ENCODE measurements at places on chromosomes 16 and 17. TPM values are rescaled to one million over a fixed set of nuclear protein-coding genes. Genes with fewer than 3 reads are reported as not detected.

DNA sequence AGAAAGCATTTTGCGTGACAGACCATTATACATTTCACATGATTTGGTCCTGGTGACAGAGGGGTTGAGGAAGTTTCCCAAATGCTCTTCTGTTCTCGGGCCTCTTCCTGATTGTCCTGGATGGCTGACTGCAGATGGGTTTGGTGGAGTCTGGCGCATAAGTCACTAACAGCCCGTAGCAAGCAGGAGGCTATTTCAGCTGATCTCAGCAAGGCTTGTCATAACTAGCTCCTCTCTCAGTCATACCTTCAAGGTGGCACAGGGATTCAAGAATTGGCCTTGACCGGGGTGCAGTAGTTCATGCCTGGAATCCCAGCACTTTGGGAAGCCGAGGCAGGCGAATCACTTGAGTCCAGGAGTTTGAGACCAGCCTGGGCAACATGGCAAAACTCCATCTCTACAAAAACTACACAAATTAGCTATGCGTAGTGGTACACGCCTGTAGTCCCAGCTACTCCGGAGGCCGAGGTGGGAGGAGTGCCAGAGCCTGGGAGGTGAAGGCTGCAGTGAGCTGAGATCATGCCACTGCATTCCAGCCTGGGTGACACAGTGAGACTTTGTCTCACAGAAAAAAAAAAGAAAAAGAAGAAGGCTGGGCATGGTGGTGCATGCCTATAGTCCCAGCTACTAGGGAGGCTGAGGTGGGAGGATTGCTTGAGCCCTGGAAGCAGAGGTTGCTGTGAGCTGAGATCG, 68.9 kb upstream of the HAS3 start:
- no peak for DNase-seq

DNA sequence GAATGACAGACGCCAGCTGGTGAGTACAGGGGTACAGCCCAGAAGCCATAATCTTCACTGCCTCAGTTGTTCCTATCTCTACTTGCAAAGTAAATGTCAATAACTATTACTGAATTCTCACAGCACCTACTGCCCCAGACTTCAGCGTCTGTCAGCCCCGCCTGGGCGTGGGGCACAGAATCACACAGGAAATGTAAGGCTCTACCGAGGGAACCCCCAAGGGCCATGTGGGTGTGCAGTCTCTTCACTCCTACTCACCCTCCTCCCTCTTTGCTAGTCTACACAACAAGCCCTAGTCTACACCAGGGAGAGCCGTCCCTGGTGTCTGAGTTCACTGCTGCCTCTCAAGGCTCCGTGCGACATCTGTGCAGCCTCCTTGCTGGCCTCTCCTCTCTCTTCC, 4.5 kb downstream of the NPTX1 start:
- DNase-seq, result no peak

DNA sequence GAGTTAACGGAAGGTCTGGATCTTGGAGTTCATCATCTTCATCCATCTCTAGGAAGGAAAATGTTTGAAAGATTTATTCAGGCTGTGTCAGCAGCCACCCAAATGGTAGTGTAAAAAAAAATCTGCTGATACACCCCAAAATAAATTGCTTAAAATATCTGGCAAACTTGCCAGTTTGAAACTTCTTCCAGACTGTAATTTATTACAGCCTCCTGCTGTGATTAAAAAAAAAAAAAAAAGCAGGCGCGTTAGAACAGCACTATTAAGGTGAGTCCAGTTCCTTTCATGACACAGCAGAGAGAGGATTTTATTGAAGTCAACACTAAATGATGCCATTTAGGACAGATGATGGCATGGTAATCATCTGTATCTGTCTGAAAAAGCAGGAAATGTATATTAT, 140.6 kb upstream of the CORO6 start:
- no peak for DNase-seq

- no peak for DNase-seq
Measured at GRCh38 chr17:52606098-52606497, 447.6 kb upstream of the CA10 start.

GRCh38 chr16:56767024-56767423, 37.1 kb downstream of the NUP93 start:
- DNase-seq, result no peak

- DNase-seq, result no peak
Measured at GRCh38 chr17:28940675-28941074, 10.6 kb downstream of the PHF12 start.

- no peak for DNase-seq
Measured at GRCh38 chr16:51327001-51327400, 175.9 kb upstream of the SALL1 start.

DNA sequence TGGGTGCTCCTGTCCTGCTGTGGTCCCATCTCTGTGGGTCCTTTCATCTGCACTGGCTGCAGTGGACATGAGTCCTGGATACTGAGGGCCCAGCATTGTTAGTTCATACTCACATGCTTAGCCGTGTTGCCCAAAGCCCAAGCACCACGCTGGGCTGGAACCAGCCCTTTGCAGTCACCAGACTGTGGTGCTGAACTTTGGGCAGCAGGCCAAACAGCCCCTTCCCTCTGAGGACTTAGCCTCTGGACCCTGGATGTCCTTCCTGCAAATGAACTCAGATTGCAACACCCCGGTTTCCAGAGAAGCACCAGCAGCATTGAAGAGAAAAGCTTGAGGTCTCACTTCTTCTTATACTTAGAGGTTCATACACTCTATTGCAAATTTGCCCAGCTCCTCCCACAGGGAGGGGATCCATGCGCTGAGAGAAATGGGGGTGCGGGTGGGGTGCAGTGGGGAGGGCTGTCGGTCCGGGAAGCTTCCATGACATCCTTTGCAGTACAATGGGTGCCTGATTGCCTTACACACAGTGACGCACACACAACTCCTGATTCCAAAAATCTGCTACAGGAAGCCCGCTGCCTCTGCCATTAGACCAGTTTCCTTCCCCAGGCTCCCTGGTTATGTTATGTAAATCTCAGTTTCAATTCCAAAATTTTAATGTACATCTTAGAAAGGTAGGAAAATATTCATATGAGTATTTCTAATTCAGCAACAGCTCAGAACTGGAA, 65.8 kb downstream of the RGS9 start:
- no peak for DNase-seq

DNA sequence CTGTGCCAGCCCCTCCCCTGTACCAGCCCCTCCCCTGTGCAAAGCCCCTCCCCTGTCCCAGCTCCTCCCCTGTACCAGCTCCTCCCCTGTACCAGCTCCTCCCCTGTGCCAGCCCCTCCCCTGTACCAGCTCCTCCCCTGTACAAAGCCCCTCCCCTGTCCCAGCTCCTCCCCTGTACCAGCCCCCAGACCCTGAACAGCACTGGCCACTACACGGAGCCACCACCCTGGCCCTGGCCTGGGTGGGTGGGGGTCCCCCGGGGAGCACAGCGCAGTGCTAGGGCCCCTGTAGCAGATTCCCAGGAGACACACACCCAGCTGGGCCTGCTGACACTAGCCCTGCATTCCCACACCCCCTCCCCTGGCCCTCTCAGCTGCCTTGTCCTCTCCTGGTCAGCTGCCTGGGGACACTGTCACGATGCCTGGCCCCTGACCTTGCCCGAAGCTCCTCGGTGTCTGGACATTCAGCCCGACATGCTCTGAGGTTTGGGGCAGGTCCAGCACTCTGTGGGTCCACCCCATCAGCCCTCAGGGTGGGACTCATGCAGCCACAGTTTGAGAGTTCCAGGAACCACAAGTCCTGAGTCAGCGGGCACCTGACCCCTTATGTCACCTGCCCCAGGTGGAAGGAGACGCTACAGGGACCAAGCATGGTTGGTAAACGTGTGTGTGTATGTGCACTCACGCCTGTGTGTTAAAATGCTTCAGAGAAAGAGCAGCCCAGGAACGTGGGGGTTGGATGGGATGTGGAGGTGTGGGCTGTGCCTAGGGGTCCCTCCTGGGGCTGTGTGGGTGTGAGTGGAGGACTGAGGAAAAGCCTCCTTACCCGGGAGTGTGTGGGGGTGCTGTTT, 114.2 kb downstream of the METRNL start:
- DNase-seq, result peak; percentile 78

GRCh38 chr17:32590974-32591373, 104.2 kb downstream of the CDK5R1 start:
- DNase-seq, result no peak

DNA sequence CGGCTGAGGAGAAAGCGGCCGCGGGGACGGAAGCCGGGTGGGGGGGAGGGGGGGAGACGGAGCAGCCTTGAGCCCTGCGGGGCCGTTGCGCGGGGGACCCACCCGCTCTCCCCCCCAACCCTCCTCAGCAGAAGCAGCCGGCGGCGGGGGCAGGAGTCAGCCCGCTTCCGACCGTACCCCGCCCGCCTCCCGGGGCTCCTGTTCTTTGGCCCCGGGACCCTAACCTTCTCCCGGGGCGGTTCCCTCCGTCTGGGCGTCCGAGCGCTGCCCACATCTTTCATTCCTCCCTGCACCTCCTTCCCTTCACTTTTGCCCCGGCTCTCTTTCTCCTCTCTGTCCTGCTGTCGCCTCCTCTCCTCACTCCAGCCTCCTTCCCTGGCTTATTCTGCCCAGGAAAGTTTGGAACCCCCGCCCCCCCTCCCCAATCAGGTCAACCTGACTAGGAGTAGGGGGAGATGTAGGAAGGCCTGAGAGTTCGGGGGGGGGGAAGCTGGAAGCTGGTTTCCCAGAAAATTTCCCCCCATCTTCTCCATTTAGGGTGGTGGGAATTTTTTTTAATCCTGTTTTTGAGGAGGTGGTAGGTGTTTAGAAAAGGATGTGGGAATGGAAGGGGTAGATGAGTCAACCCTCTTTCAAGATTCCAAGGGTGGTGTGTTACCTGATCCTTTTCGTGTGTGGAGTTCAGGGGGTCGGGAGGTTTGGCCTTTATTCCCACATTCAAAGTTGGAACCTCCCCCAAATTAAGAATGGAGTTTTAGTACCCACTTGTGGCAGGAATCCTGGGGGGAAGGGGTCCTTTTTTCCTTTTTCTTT, 427 bp upstream of the NLK start:
- no peak for DNase-seq

DNA sequence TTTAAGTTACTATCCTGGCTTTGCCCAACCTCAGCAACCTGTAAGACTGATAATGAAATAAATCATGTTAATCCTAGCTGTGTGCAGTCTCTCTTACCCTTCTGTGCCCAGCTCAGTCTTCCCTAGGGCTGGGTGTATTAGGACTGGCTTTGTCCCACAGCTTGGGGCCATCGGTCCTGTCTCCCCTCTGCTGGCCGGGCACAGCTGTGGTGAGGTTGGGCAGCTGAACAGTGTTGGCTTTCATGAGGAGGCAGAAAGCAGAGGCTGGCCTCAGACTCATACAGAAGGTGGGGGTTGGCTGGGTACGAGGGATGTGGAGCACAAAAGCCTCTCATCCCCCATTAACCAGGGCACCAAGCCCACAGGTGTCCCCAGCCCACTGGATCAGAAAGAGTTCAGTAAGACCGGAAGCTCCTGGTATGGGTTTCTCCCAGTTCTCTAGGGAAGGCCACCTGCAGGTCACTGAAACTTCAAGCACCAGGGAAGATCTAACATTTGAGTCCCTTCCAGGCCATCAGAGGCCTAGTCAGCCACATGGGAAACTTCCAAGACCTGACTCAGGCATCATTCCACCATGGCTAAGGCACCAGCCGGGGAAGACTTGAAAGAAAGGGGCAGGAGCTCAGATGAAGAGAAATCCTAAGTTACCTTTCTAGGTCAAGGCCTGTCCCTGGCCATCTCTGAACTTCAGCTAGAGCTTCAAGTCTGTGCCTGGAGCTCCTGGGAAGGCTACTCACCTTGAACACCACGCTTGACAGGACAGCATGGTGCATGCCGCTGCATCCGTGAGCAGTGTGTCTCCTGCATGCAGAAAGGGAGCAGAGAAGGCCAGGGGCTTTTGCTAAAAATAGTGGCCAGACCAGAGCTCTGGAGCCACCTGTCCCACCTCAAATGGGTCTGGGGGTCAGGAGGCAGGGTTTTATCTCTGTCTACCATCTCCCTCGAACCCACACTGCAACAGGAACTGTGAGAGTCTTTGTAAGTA, 8.8 kb downstream of the CNP start:
- DNase-seq, result no peak

- DNase-seq, result no peak
Measured at GRCh38 chr17:8799570-8800212, 526 bp upstream of the MFSD6L start.

DNA sequence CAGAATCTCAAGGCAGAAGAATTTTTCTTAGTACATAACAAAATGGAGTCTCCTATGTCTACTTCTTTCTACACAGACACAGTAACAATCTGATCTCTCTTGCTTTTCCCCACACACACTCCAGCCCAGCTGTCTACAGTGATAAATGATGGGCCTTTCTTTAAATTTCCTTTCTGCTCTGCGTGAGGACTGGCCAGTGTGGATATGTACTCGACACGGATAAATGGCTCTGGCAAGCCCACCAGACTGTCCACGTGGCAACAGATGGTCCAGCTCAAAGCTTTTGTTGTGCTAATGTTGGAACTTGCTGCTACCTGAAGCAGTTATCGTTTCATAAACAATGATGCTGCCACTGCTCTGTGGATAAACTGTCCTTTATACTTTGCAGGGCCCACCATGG, 410.7 kb downstream of the TMEM114 start:
- DNase-seq, result no peak

DNA sequence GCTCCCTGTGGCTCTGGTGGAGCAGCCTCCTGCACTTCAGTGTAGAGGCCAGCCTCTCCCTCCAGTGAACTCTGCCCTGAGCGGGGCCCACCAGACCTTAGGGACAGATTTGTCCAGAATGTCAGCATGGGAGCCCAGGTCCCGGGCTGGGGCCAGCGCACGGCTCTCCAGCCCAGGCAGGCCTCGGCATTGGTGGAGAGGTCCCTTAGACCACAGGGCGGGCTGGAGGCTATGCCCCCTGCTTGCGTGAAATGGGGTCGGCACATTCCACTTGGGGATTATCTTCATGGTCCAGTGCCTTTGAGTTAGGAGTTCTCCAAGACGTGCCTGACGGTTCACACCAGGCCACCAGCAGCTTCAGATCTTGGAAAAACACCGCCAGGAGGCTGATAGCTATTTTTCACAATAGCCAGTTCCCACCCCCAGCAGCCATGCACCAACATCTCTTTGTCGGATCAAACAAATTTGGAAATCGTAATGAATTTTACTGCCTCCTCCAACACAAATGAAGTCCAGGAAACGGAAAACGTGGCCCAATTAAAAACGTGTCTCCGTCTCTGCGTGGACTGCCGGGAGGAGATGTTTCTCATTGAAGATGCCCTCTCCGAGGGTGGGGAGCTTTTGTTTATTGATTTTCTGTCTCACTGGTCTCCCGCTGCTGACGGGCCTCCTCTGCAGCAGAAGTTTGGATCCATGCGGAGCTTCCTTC, 110.0 kb upstream of the CIBAR2 start:
- no peak for DNase-seq

DNA sequence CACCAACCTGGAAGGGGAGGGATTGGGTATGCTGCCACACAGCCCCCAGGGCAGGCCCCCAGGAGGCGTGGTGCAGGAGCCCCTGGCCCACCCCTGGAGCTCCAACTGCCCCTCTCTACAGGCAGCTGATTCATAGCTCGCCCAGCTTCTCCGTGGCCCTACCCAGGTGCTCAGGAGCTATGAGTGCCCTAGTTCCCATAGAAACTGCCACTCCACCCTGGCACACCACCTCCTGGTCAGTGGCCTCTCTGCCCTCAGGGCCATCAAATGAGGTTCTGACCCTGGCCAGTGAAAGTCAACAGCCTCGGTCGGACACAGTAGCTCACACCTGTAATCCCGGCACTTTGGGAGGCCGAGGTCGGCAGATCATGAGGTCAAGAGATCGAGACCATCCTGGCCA, 18.0 kb downstream of the CNGB1 start:
- DNase-seq, result no peak

Gene ASPHD1
- total RNA-seq, result 0.38 TPM

Gene CLDN7
- total RNA-seq, result 0.75 TPM

Gene EXOC7
- 86.9 TPM for total RNA-seq

Gene GDE1
- total RNA-seq, result 89.1 TPM

Gene KRTAP4-9
- total RNA-seq, result not detected

Data from cardiac septum (tissue), 1 donor.